ENCODE measurements at places on chromosomes 13 and 19. TPM values are rescaled to one million over a fixed set of nuclear protein-coding genes. Genes with fewer than 3 reads are reported as not detected.

Gene SHISA7
- not detected for total RNA-seq

DNA sequence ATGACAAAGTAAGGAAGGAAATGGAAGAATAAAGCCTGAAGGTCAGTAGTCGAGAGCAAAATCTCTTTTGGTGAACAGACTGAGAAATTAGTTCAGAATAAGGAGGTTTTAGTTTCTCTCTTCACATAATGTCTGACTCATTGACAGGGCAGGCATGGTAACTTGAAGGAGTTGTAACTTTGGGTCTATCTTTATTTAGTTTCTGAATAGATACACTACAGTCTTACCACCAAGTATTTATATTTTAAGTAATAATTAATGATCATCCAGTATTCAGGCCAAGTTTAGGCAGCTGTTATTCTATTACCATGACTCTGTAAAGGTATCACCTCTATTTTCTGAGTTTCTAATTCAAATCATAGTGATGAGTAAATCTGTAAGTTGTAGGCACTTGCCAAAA, 219.9 kb downstream of the SPRY2 start:
- DNase-seq, result no peak

DNA sequence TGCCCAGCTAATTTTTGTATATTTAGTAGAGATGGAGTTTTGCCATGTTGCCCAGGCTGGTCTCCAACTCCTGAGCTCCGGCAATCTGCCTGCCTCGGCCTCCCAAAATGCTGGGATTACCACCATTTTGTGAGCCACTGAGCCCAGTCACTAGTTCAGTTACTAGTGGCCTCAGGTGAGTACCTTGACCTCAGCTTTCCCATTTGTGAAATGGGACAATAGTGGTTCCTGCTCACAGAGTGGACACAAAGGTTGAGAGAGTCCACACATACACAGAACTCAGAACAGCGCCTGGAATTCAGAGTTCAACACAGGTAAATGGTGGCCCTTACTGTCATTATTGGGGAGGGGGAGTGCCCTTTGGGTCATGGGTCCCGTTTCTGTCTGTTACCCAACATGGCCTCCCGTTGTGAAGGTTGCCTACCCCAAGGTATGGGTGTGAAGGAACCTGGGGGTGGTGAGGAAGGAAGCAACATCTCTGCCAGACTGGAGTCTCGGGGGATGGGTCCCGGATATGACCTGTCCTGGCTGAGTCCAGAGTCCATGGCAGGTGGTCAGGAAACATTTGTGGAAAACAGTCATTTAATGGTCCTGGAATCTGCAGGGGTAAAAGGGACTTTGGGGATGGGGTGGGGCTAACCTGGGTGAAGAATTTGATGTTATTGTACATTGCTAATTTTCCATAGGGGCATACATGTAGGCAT, 11.7 kb upstream of the IRGC start:
- DNase-seq, result no peak

DNA sequence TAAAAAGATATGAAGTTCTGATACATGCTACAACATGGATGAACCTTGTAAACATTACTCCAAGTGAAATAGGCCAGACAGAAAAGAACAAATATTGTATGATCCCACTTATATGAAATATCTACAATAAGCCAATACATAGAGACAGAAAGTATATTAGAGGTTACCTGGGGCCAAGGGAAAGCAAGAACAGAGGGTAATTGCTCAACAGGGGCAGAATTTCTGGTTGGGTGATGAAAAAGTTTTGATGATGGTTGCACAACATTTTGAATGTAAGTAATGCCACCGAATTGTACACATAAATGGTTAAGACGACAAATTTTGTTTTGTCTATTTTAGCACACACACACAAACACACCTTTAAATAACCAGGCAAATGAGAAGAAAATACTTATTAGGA, 268.4 kb downstream of the FOXO1 start:
- no peak for DNase-seq

- DNase-seq, result no peak
Observed at GRCh38 chr13:50106559-50106958, 91.3 kb downstream of the KCNRG start.

- no peak for DNase-seq
Observed at GRCh38 chr19:17754634-17755442, 3.6 kb downstream of the FCHO1 start.

DNA sequence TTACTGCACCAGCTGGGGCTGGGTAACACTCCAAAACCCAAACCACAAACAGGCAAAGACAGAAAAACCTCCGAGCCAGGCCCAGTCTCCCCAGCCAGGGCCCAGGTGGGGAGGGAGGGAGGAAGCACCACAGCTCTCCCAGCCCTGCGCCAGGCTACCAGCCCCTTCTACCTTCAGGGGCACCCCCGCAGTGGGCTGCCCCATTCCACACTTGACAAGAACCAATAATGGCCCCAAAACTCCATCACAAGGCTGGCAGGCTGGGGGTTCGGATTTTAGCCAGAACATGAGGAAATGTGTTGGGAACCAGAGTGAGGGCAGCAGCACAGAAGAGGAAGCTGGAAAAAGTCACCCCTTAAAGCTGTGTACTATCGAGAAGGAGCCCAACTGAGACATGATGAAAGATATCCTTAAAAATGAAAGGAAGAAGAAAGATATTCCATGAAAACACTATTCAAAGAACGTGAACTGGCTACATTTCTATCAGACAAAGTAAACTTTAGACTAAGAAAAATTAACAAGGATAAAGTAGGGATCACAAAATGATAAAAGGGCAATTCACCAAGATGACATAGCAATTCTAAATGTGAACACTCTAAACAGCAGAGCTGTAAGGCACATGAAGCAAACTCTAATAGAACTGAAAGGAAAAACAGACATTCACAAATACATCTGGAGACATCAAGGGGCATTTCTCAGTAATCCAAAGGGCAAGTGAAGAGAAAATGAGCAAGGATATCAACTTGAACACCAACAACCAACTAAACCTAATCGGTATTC, 12.9 kb downstream of the TUBGCP3 start:
- DNase-seq, result no peak

- DNase-seq, result no peak
Observed at GRCh38 chr19:38711726-38712153, 32.5 kb downstream of the CAPN12 start.

Gene ZNF888
- total RNA-seq, result 9.5 TPM

DNA sequence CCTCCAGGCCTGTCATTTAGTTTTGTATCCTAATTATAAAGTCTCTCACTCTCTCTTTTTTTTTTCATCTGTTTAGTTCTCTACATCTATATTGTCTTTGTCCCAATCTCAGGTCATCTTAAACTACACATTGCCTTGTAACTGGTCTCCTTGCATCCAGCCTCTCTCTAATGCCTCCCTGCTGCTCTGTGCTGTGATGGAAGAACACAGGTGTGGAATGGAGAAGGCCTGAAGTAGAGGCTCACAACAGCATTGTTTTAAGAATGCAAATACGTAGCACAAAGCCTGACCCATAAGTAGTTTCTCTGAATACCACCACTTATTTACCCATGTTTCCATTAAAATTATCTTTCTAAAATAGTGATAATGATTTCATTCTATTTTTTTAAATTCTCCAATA, 108.8 kb upstream of the FRY start:
- no peak for DNase-seq

GRCh38 chr13:33081666-33082065, 65.4 kb downstream of the KL start:
- no peak for DNase-seq

GRCh38 chr19:38274739-38275138, 10.4 kb downstream of the SPINT2 start:
- DNase-seq, result no peak

- DNase-seq, result no peak
Observed at GRCh38 chr13:99650410-99650809, 149.1 kb downstream of the TM9SF2 start.

GRCh38 chr13:35698911-35699576, 222.6 kb upstream of the MAB21L1 start:
- DNase-seq, result no peak

DNA sequence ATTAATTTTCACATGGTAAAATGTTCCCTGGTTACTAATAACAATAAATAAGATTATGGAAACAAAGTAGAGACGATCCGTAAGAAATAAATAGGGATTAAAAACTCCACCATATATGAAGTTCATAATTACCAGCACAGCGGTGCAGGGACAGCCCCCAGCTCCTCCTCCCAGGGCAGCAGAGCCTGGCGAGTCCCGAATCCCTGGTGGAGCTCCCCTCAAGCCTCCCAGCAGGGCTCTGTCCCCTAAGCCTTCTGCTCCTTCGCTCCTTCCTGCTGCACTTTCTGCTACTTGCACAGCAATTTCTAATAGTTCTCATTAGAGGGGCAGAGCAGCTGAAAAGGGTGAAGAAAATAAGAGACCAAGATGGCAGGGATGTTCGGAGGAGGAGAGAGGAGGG, 43.6 kb downstream of the RASA3 start:
- no peak for DNase-seq

Gene PLIN5
- 2.6 TPM for total RNA-seq

- no peak for DNase-seq
Observed at GRCh38 chr13:41654796-41655195, 197.4 kb downstream of the RGCC start.

Gene ZFP14
- 21.3 TPM for total RNA-seq

Gene GPR12
- not detected for total RNA-seq

GRCh38 chr13:87207280-87208003, 463.7 kb upstream of the SLITRK5 start:
- DNase-seq, result no peak

DNA sequence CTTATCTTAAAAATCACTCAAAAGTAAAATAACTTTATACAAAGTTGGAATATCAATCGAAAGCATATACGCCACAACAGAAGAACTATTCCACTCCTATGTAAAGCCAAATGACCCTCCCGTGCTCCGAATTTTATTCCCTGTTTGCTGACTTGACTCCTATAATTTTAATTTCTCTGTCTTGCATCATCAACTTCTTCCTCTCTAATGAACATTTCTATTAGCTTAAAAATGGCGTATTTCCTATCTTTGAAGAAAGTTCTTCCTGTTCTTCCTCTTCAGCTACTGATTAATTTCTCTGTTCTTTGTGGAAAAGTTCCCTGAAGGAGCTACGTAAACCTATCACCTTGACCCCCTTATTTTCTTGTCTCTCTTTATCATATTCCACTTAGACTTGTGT, 389.3 kb downstream of the LMO7 start:
- DNase-seq, result no peak

DNA sequence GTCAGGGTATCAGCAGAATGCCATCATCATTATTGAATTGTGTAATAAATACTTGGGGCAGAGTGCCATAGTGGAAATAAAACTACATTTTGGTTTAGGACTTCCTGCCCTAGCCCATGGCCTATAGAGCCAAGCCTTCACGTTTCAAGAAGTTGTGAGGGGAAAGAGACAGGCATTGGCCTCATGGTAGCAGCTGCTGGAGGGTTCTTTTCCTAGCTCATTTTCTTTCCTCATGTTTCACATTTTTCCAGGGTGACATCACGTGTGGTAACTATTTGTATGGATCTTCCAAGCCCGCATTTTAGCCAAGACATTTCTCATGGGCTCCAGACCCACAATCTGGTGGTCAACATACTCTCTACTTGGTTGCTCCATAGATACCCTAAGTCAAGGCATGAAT, 80.4 kb downstream of the LRCH1 start:
- no peak for DNase-seq

Gene TEX26
- not detected for total RNA-seq

DNA sequence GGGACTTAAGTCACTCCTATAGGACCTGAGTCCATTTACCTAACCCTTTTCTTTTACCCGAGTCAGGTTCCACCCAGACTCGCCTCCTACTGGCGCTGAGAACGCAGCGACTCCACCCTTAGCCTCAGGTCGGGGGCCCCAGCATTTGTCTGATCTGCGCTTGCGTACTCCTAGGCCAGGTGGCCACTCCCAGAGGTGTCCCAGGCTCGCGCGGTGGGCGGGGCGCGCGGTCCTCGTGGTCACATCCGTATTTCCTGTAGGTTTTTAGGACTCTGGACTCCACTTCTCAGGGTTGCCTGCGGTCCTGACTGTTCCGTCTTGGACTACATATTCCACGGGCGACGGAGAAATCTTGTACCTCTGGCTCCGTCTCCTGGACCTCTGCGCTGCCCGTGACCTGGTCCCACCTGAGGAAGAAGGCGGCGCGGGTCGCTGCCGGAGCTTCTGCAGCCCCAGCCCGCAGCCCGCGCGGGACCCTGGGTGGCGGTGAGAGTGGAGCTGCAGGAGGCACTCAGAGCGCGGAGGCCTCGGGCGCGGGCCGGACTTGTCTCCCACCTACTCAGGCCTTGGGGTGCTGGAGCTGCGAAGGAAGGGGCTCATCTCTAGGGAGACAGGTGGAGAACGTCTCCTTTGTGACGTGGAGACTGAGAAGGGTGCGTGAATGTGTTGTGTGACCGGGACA, 11.0 kb upstream of the ZNF573 start:
- DNase-seq, result no peak

- DNase-seq, result no peak
Observed at GRCh38 chr19:6644796-6645195, 25.2 kb downstream of the TNFSF14 start.

Gene PROZ
- total RNA-seq, result not detected

DNA sequence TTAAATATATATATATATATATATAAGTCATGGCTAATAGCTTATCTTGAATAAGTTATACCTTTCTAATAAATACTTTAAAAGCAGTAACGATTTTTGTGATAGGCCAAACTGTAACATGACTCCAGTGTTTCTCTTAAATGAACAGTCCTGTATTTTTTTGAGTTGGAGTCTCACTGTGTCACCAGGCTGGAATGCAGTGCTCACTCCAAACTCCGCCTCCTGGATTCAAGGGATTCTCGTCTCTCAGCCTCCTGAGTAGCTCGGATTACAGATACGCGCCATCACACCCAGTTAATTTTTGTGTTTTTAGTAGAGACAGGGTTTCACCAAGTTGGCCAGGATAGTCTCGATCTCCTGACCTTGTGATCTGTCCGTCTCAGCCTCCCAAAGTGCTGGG, 814.2 kb upstream of the SLITRK5 start:
- DNase-seq, result no peak

All from naive thymus-derived CD8-positive, alpha-beta T cell (primary cell).